ENCODE measurements at places on chromosomes 12 and 14. TPM values are rescaled to one million over a fixed set of nuclear protein-coding genes. Genes with fewer than 3 reads are reported as not detected.
A peak's percentile ranks its signal among the peaks of the same experiment; 100 is the strongest.

Gene ASPG
- total RNA-seq: not detected

Gene CPNE6
- total RNA-seq: not detected

Gene NXPH4
- total RNA-seq: 75.4 TPM

Gene GPR84
- total RNA-seq: not detected

GRCh38 chr12:115155665-115156645 lies 472.0 kb upstream of the TBX3 start:
- no peaks in the 10 kb centered on the region for H3K36me3 ChIP-seq
- H3K27ac ChIP-seq: no peak overlapping the region
- no peaks in the 10 kb centered on the region for H3K4me1 ChIP-seq
- H3K4me3 ChIP-seq: no peak overlapping the region
- H3K27me3 ChIP-seq: no peaks in the 10 kb centered on the region

DNA sequence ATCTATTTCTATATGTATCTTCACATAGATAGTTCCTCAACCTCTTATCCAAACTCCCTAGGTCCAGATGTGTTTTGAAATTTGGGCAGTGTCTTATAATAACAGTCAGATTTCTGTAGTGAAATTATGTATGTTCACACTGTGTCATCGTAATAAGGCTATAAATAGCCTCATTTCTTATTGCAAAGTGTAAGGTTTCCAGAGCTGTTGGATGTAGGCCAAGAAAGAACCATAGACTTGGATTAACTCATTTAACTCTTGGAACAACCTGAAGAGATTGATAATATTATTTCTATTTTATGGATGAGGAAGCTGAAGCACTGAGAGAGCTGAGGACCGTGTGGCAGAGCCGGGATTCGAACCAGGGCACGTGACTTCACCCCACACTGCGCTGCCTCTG lies 49.0 kb upstream of the PIWIL1 start:
- peak overlapping the region; percentile 68 for H3K27ac ChIP-seq
- no peaks in the 10 kb centered on the region for H3K27me3 ChIP-seq
- no peak overlapping the region for H3K4me3 ChIP-seq
- DNase-seq: no peak

DNA sequence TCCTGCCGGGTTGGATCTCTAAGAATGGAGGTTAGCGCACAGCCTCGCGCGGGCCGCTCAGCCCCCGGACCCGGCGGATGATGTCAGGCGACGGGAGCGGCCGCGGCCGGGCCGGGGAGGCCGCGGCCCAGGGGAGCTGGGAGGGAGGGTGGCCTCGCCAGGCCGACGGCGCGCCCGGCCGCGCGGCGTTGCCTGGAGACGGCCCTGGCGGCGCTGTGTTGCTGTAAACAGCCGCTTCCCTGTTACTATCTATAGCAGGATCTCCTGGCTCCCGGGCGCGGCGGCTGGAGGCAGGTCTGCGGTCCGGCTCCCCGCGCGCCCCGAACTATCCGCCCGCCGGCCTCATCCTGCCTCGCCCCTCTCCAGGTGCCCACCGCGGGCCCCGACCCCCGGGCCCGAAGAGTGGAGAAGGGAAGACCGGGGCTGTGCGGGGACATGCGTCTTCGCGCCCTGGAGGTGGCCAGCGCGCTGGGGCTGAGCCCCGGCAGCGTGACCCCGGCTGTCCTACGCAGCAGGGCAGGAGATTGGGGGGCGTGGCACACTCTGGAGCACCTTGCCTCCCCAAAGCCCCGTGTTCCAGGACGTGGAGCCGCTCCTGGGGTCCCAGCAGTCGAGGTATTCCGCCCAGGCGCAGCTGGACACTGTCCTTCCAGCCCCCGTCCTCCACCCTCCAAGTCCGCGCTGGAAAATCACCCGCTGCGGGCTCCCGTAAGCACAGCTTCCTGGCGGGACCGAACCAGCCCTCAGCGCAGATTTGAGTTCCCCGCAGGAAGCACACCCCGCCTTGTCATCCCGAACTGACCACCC lies 1.4 kb upstream of the FOS start:
- peaks cover 19% of the 10 kb centered on the region for H3K36me3 ChIP-seq
- H3K4me3 ChIP-seq: peak overlapping the region; percentile 79
- peak overlapping the region; percentile 96 for H3K27ac ChIP-seq
- no peaks in the 10 kb centered on the region for H3K27me3 ChIP-seq
- DNase-seq: no peak

DNA sequence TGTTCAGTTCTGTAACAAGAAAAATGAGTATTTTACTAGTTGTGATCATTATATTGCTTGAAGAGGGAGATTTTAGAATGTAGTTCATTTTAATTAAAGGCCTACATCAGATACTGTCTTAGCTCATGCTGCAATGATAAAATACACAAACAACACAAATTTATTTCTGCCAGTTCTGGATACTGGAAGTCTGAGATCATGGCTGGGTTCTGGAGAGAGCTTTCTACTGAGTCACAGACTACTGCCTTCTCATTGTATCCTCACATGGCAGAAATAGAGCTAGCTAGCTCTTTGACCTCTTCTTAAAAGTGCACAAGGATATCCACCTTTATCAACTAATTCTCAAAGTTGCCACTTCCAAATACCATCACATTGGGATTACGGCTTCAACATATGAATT lies 53.8 kb downstream of the MIS18BP1 start:
- H3K27ac ChIP-seq: no peak overlapping the region
- H3K4me3 ChIP-seq: no peak overlapping the region
- no peak for DNase-seq
- peaks cover 6% of the 10 kb centered on the region for H3K4me1 ChIP-seq
- H3K36me3 ChIP-seq: peaks cover 3% of the 10 kb centered on the region
